ENCODE measurements at places on chromosomes 4 and X.

- DNase-seq: no peak
Measured at GRCh38 chrX:57595381-57595811, 3.6 kb downstream of the ZXDB start.

- DNase-seq: no peak
Measured at GRCh38 chr4:40168070-40168469, 28.8 kb upstream of the RHOH start.

- no peak for DNase-seq
Measured at GRCh38 chr4:25908491-25908901, 5.5 kb upstream of the SMIM20 start.

- DNase-seq: no peak
Measured at GRCh38 chrX:10714531-10714930, 94.1 kb upstream of the MID1 start.
